ENCODE measurements at places on chromosomes 2 and 18. TPM values are rescaled to one million over a fixed set of nuclear protein-coding genes. Genes with fewer than 3 reads are reported as not detected.

Gene PAX8
- 0.32 TPM for total RNA-seq

Gene PCARE
- total RNA-seq = not detected

Gene ALK
- total RNA-seq = not detected

Gene HTRA2
- 49.7 TPM for total RNA-seq

Gene COBLL1
- 0.02 TPM for total RNA-seq

Gene CRYGC
- not detected for total RNA-seq

Gene KIAA2012
- not detected for total RNA-seq

Gene ACAA2
- 110 TPM for total RNA-seq

Gene OSBPL6
- 0.61 TPM for total RNA-seq

Gene RNF152
- 0.05 TPM for total RNA-seq

Gene UGT1A7
- not detected for total RNA-seq

Gene UGT1A6
- total RNA-seq = not detected

Gene GREB1
- 0.25 TPM for total RNA-seq

Gene GKN2
- not detected for total RNA-seq

Gene CRACDL
- 0.41 TPM for total RNA-seq

Gene ANO7
- 0.32 TPM for total RNA-seq

Gene DSEL
- 0.02 TPM for total RNA-seq

Gene ASXL3
- not detected for total RNA-seq

Gene NPC1
- 30.3 TPM for total RNA-seq

Gene ADD2
- 4.0 TPM for total RNA-seq

Gene DNAH7
- total RNA-seq = not detected

Gene AKAIN1
- not detected for total RNA-seq

Gene INHBB
- total RNA-seq = 0.09 TPM

Gene PAX3
- not detected for total RNA-seq

Gene CNRIP1
- not detected for total RNA-seq

Gene CKAP2L
- 43.2 TPM for total RNA-seq

Gene EFHD1
- 1.1 TPM for total RNA-seq

Gene TWIST2
- not detected for total RNA-seq

Gene GULP1
- not detected for total RNA-seq

Gene DNAJC5G
- total RNA-seq = not detected

Gene CLEC4F
- total RNA-seq = not detected

Gene MAL
- total RNA-seq = 187 TPM

Gene REG1B
- not detected for total RNA-seq

Gene SIX2
- total RNA-seq = not detected

Gene ANTXR1
- 0.02 TPM for total RNA-seq

Gene VSNL1
- total RNA-seq = not detected

Gene TAF4B
- total RNA-seq = 10.1 TPM

Gene RND3
- not detected for total RNA-seq

Gene CYP26B1
- total RNA-seq = not detected

Gene IL1F10
- not detected for total RNA-seq

Data from T-helper 2 cell treated with Interferon-gamma antibody and Interleukin-4, amounts not matched to agents 100 ng/mL and 5 ng/mL, for 36 hours (primary cell).